Mesothelial cell of epicardium (in vitro differentiated cells): ENCODE measurements at places on chromosomes 4 and X. TPM values are rescaled to one million over a fixed set of nuclear protein-coding genes. Genes with fewer than 3 reads are reported as not detected.

Gene PLAC8
- total RNA-seq: 0.50 to 1.6 TPM (median 1.2 TPM) in 3 replicates

Gene ENAM
- not detected in 3 replicates for total RNA-seq

Gene EFHC2
- total RNA-seq: 1.5 to 2.4 TPM (median 2.0 TPM) in 3 replicates

Gene COPS4
- total RNA-seq: 34.1 to 39.6 TPM (median 36.6 TPM) in 3 replicates

Gene YY2
- 3.6 to 4.1 TPM (median 3.7 TPM) in 3 replicates for total RNA-seq

Gene EGF
- 1.0 to 2.0 TPM (median 1.3 TPM) in 3 replicates for total RNA-seq

Gene MXRA5
- total RNA-seq: 131 to 139 TPM (median 134 TPM) in 3 replicates

Gene GYPE
- total RNA-seq: not detected in 3 replicates

Gene VCX2
- not detected in 3 replicates for total RNA-seq

Gene TLR8
- not detected in 3 replicates for total RNA-seq

Gene SPANXN3
- total RNA-seq: not detected in 3 replicates

Gene ZFYVE28
- total RNA-seq: 0.38 to 0.51 TPM (median 0.45 TPM) in 3 replicates

Gene DOK7
- total RNA-seq: 4.0 to 4.8 TPM (median 4.5 TPM) in 3 replicates

Gene GDPD2
- 0.29 to 0.36 TPM (median 0.31 TPM) in 3 replicates for total RNA-seq

Gene SPP1
- 23.9 to 33.3 TPM (median 30.3 TPM) in 3 replicates for total RNA-seq

Gene SYNPO2
- 20.6 to 23.4 TPM (median 22.6 TPM) in 3 replicates for total RNA-seq

Gene CSN2
- total RNA-seq: not detected in 3 replicates

Gene UNC5C
- total RNA-seq: 76.7 to 77.9 TPM (median 77.1 TPM) in 3 replicates

Gene RASGEF1B
- 6.8 to 7.2 TPM (median 7.2 TPM) in 3 replicates for total RNA-seq

Gene MAGEE2
- not detected in 3 replicates for total RNA-seq

Gene FRMD7
- total RNA-seq: 0.07 to 0.18 TPM (median 0.13 TPM) in 3 replicates

Gene S100G
- not detected in 3 replicates for total RNA-seq

Gene KLHL13
- 5.6 to 7.2 TPM (median 5.6 TPM) in 3 replicates for total RNA-seq

Gene MAML3
- total RNA-seq: 24.8 to 26.9 TPM (median 26.0 TPM) in 3 replicates

Gene OPN1LW
- total RNA-seq: not detected in 3 replicates

Gene POLN
- total RNA-seq: 3.7 to 5.8 TPM (median 4.5 TPM) in 3 replicates

Gene PNPLA4
- total RNA-seq: 16.5 to 20.2 TPM (median 17.0 TPM) in 3 replicates

Gene CNOT6L
- 45.6 to 51.9 TPM (median 49.4 TPM) in 3 replicates for total RNA-seq

Gene TEX13D
- total RNA-seq: not detected in 3 replicates

Gene TCEAL9
- total RNA-seq: 55.4 to 61.1 TPM (median 60.1 TPM) in 3 replicates

Gene CLDN22
- not detected in 3 replicates for total RNA-seq

Gene NLGN3
- total RNA-seq: 3.3 to 3.5 TPM (median 3.3 TPM) in 3 replicates

Gene HSFX1
- 1.9 to 2.1 TPM (median 2.0 TPM) in 3 replicates for total RNA-seq

Gene MAGEA8
- not detected in 3 replicates for total RNA-seq

Gene CRLF2
- total RNA-seq: not detected in 3 replicates
